Panc1 (cell line): ENCODE measurements at places on chromosomes 1 and 21. TPM values are rescaled to one million over a fixed set of nuclear protein-coding genes. Genes with fewer than 3 reads are reported as not detected.
A peak's percentile ranks its signal among the peaks of the same experiment; 100 is the strongest.

DNA sequence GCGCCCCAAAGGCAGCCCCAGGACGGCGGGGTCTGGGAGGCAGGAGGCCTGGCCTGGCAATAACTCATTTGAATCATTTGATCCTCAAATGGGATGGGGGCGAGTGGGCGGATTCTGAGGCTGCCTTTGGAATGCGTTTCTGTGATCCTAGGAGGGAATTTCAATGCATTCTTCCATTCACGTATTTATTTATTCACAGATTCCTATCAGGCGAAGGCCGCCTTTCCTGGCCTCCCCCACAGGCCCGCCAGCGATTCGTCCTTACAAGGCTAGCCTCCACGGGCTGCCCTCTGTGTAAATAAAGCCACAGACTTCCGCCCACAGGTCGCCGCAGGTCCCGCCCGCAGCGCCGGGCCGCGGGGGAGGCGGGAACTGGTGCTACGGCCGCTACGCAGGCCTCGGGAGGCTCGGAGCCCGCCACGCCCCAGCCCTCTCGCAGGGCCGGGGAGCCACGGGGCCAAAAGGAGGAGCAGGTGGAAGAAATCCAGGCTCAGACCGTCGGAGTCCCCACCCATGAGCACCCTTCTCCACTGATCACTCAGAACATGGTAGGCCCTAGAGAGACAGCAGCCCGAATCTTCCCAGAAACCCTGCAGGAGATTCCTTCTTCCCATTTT, 31.3 kb upstream of the JUN start:
- DNase-seq = peak; percentile 51

- DNase-seq = no peak
These were observed 1211.9 kb downstream of the MRPL39 start for GRCh38 chr21:24395320-24395923.

GRCh38 chr21:27244352-27244751, 277.5 kb upstream of the ADAMTS5 start:
- DNase-seq = no peak

DNA sequence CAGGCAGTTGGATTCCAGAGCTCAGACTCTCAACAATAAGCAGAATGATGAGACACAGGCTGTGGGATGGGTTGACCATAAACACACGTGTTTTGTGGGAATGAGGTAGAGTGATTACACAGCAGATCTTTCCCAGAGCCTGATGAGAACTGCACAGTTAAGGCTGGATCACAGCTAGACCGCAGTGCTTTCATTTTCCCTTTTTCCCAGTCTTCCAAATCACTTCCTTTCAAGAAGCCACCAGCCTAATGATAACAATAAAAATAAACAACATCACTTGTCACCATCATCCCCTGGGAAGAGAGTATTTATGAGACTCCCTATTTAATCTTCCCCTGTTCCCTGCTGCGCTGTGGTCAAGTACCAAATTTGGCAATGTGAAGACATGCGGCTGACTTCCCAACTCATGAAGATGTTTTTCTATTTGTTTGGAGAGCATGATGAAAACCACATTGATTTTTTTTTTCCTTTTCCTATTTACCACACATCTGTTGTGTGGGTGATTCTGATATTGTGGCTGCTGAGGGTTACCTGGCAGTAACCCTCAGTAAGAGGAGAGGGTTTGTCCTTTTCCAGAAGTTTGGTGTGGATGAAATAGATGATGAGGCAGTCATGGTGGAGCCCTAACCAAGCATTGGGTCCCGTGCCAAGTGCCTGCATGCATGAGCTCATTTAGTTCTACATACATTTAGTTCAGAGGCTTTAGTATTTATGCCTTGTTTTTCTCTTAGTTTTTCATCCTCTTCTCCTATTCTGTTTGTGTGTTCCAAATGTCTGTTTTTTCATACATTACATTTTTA, 248.9 kb upstream of the HOOK1 start:
- no peak for DNase-seq

DNA sequence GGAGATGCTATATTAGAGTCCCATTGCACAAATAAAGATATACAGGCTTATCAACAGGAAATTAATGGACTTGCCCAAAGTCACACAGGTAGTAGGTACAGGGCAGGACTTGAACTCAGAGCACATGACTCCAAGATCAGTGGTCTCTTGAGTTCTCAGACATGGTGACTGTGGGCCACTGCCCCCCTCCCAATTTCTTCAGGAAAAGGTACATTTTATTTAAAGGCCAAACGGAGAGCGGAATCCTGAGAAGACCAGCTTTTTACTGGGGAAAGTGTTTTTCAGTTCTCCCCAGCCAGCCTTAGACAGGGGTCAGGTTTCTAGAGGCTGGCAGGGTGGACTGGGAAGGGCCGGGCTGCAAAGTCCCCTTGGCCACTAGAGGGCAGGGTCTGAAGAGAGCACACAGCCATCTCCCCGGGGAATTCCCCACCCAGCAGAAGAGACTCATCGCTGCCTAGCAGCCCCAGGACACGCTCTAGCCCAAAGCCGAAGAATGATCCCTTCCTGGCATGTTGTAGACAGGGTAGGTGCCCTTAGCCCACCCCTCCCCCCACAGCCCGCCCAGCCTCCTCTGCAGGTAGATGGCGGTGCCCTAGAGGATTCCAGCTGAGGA, 29.7 kb downstream of the ACP6 start:
- peak; percentile 32 for DNase-seq

DNA sequence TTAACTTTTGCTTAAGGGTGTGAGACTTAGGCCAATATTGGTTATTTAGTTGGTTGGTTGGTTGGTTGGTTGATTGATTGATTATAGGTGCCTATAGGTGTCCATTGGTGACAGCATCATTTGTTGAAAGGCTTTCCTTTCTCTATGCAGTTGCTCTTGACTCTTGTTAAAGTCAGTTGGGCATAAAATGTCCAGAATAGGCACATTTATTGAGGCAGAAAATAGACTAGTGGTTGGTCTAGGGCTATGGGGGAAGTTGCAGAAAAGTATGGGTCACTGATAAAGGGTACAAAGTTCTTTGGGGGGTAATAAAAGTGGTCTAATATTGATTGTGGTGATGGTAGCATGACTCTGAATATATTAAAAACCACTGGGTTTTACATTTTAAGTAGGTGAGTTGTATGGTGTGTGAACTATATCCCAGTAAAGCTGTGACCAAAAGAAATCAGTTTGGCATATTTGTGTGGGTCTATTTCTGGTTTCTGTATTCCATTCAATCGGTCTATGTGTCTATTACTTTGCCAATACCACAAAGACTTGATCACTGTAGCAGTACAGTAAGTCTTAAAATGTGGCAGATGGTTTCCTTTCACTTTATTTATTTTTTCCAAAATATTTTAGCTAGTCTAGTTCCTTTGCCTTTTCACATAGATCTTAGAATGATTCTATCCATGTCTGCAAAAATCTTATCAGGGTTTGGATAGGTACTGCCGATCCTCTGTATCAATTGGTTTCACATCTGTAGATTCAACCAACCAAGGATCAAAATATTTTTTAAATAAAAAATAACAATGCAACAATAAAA, 63.0 kb downstream of the ATP1A1 start:
- no peak for DNase-seq

DNA sequence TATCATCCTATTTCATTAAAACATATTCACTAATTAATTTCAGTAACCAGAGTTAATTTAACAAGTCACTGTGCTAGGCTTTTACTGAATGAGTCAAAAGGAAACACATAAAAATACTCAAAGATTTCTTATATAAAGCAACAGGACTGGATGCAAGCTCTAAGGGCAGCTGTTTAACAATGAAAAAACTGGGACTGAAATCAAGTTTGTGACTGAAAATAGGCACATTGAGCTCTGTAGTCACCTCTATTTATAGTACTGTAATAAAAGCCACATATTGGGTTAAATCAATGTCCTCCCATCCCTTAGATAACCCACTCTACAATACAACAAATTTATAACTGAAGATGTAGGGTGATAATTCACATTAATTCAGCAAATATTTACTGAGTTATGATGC, 52.4 kb downstream of the SMYD3 start:
- no peak for DNase-seq

- no peak for DNase-seq
These were observed 90.4 kb upstream of the EDN2 start for GRCh38 chr1:41574842-41575241.

GRCh38 chr1:218705911-218706893, 361.1 kb downstream of the TGFB2 start:
- DNase-seq = peak; percentile 96

DNA sequence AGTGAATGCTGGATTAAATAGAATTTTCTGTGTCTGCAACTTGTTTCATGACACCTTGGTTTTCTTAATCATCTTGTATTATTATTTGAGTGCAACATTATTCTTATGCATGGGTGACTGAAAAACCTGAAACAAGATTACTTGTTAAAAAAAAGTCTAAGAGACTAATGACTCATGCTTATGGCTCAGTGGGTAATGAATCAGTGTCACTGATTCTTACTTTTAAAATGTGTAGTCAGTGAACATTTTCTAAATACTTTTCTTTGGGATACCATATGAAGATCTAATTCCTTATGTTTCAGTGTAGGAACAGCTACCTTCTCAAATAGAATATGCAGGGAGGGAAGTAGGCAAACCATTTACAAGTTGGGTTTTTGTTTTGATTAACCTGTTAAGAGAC, 65.5 kb downstream of the PRKAA2 start:
- DNase-seq = no peak

DNA sequence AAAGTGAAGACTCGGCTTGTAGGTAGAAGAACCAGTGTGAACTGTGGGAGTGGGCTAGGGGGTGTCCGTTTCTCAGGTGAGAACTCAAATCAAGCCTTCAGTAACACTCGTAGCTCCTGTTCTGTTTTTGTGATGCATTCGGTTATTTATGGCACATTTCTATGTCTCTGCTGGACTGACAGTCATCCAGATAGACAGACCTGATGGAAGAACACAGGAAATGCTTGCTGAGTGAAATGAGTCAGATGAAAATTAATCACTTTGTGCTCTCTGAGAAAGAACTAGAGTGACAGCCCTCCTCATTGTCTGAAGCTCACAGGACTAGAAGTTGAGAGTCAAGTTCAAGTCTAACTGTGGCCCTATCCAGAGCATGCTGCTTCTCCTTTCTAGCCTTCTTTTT, 360.1 kb upstream of the PLXNA2 start:
- peak; percentile 39 for DNase-seq

DNA sequence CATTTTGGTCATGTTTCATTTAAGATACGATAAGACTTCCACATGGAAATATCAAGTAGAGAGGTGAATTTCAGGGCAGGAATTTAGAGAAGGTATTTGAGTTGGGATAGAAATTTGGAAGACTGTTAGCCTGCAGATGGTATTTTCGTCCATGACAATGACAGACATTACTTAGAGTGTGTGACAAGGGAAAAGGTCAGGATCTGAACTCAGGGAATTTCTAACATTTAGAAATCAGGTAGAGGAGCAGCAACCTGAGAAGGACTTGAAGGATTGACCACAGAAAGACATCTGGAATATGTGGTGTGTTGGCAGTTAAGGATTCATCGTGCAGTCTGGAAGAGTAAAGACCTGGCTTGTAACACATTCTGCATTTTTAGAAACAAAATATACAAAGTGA, 57.9 kb downstream of the RABGAP1L start:
- DNase-seq = no peak

DNA sequence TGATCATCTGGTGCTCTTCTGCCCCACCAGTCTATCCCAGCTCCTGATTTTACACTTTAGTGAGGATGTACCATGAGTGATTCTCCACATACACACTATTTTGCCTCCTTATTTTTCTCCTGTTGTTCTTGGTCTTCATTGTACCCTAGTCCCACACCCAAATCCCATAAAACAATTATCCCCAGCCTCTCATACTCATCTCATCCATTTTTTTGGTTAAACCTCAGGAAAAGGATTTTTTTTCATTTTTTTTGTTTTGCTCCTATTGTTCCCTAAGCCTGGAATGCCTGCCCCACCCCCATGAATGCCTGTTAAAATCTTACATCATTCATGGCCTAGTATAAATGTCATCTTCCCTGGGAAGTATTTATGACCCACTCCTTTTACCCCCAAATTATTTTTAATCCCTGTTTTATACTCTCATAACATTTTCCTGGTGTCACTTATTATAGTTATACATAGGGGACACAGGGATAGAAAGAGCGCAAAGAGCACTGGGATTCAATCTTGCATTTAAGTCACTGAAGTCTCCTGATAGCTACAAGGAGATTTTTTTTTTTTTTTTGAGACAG, 4.9 kb upstream of the LINGO4 start:
- no peak for DNase-seq

DNA sequence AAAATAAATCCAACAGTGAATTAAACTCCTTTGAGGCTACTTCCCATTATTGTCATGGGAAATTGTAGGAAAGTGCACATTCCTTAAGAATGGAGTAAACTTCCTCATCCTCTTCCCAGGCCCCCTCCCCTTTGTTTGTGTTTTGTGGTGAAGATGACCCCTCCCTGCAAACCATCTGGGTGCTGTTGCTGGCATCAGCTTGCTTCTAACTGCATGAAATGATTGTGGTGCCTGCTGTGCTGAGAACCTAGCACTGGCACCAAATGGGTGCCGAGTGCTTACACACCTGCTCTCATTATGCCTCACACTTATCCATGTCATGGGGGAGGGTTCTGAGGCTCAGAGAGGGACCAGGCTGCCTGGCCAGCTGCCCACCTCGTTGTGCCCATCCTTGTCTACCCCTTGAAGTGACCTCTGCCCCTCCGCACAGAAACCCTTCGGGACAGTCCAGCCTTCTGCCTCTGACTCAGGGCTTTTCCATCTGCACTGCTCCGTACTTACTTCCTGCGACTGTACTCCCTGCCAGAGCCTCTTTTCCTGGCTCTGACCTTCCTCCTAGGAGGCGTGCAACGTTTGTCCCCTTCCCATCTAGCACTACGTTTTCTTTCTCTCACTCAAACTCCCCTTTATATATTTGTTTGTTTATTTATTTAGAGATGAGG, 30.6 kb downstream of the CAPN2 start:
- no peak for DNase-seq

The DENND4B gene
- total RNA-seq = 56.2 TPM

The CENPF gene
- total RNA-seq = 156 TPM

The OR2T2 gene
- total RNA-seq = not detected

The TRIM67 gene
- 0.08 TPM for total RNA-seq

The SOX13 gene
- total RNA-seq = 53.0 TPM

The MR1 gene
- 3.9 TPM for total RNA-seq

The COL11A1 gene
- 106 TPM for total RNA-seq

The TMCO2 gene
- not detected for total RNA-seq
